ENCODE measurements at places on chromosomes 1 and 21.
A peak's percentile ranks its signal among the peaks of the same experiment; 100 is the strongest.

DNA sequence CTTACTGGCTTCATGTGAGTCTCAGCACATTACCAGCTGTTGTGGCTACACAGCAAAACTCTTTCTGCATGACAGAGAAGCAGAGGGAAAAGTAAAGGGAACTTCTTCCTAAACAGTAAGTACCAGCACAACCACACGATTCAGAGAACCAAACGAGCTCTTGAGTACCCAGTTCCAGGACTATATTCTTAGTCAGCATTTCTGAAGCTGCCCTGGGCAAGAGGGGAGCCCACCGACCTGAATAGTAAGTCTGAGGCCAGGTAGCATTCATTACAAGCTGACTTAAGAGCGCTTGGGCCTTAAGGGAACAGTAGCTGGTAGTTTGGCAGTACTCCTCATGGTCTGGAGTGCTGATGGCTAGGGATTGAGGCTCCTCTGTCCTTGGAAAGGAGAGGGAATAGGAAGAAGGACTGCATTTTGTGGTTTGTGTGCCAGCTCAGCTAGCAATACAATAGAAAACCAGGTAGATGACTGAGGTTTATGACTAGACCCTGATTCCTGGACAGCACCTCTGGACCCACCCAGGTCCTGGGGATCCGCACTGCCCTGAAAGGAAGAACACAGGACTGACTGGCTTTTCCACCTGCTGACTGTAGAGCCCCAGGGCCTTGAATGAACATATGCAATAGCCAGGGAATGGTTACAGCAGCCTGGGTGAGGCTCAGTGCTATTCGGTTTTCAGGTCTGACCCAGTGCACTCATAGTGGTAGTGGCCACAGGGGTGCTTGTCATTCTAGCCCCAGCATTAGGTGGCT, 396.8 kb upstream of the PRMT6 start:
- peak; percentile 69 for DNase-seq

DNA sequence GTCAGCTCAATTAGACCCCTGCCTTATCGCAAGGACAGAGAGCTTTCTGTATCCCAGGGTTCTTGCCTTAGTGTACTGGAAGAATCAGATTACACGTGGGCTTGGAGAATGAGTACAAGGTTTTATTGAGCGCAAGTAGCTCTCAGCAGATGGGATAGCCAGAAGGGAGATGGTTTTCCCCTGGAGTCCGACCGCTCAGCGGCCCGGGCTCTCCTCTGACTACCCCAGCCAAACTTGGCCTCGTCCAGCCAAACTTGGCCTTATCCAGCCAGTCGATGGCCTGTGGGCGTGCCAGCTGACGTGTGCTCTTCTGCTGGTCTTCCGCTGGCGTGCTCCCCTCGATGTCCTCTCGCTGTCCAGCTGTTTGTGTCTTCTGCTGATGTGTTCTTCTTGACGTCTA, 136.9 kb downstream of the SYT14 start:
- DNase-seq: peak; percentile 49

DNA sequence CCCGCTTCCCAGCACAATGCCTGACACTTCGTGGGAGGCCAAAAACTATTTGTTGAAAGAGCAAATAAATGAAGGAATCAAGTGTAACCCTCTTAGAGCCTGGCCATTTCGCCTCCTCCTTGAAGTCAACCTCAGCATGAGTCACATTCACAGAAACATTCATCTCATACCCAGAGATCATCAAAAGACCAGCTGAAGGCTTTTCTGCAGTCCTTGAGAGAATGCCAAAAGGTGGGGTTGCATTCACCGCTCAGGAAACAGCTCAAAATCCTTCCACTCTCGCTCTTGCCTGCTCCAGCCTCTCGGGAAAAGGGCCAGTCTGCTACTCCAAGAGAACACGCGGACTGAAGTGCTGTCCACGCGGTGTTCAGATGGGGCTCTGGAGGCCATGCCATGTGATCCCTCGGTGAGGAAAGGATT, 90.0 kb downstream of the VWA5B1 start:
- no peak for DNase-seq

- DNase-seq: no peak
Measured at GRCh38 chr1:43819357-43819756, 112.0 kb downstream of the ST3GAL3 start.

DNA sequence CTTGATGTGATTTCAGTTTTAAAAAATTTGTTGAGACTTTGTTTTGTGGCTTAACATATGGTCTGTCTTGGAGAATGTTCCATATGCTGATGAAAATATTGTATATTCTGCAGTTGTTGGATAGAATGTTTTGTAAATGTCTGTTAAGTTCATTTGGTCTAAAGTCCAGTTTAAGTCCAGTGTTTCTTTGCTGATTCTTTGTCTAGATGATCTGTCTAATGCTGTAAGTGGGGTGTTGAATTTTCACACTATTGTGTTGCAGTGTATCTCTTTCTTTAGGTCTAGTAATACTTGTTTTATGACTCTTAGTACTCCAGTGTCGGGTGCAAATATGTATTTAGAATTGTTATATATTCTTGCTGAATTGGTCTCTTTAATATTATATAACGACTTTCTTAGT, 10.9 kb upstream of the MPC2 start:
- no peak for DNase-seq

DNA sequence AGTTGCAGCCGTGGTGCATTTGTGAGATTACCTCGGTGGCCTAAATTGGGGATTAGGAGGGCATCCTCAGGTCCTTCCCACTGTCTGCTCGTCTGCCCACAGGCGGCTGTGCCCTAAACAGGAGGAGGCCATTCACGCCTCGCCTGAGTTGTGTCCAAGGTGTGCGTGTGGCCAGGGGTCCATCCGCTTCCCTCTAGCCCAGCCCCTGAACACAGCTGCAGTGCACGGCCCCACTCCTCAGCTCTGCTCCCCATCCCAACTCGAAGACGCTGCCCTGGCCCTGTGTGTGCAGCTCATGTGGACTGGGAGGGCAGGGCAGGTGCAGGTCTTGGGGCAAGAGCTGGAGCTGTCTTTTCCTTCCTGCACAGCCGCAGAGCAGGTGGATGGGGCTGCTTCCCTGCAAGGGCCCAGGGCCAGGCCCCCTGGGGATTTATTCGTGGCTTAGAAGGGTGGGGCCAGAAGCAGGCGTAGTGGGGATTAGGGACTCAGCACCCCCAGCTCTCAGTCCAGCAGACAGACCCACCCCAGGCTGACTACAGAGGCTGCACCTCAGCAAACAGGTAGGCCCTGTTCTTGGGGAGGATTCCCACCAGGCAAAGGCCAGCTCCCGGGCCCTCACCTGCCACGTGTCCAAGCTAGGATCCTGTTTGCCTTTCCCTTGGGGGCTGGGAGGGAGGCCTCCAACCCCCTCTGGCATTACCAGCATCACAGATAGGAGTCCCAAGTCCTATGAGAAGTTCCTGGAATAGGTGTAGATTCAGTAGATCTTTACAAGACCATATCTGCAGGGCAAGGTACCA, 4.3 kb downstream of the GUK1 start:
- DNase-seq: no peak

DNA sequence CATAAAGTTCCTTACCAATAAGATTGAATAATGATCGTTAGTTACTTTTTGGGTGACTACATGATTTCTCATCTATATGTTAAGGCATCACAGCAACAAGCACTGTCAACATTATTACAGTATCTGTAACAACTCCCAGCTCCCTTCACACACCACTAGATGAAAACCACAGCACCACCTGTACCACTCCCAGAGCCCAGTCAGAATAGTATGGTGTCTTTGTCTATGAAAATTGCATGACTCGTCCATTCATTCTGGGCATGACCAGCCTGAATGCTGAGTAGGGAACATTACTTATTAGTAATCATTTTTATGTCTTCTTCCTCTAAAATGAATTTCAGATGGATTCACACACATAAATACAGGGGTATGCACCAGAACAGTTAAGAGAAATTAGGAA, 7.0 kb downstream of the OLFML2B start:
- no peak for DNase-seq

- no peak for DNase-seq
Measured at GRCh38 chr1:58620926-58621325, 43.9 kb upstream of the TACSTD2 start.

- DNase-seq: no peak
Measured at GRCh38 chr21:46639489-46640386, 4.3 kb downstream of the PRMT2 start.

- DNase-seq: no peak
Measured at GRCh38 chr1:36864182-36864822, 170.0 kb downstream of the GRIK3 start.
